ENCODE measurements at places on chromosomes 2 and 18.

DNA sequence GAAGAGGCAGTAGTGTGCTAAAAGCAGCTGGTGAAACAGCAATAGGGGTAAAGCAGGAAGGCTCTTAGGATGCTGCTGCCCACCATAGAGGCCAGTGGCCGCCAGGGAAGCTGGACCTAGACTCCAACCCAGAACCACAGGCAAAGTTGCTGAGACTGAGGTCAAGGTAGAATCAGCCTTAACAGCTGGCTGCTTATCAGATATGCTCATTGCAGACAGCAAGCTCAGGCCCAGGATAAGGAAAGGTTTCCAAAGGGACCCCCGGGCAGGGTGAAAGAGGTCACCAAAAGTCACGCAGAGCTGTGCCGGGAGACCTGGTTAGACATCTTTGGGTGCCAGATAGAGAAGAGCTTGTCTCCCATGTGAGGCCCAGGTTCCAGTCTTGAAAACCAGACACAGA lies 42.9 kb upstream of the EPG5 start:
- DNase-seq: no peak

GRCh38 chr2:65550246-65550645 lies 117.8 kb upstream of the SPRED2 start:
- DNase-seq: no peak

DNA sequence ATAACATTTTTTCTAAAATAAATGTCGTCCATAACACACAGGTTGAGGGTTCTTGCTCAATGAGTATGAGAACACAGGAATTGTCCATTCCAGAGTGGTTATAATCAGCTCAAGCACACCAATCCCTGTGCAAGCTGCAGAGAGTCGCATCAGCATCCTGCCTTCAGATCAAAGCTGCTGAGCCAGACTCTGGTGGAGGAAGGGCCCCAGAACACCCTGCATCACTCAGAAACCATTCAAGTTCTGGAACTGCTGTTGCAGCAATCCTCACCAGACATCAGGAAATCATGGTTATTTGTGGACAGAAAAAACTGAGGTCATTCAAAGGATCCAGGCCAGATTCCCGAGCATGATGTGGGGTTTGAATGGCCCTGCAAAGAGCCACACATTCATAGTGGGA lies 44.5 kb downstream of the DNER start:
- no peak for DNase-seq

GRCh38 chr2:12131975-12132374 lies 385.5 kb downstream of the LPIN1 start:
- no peak for DNase-seq

DNA sequence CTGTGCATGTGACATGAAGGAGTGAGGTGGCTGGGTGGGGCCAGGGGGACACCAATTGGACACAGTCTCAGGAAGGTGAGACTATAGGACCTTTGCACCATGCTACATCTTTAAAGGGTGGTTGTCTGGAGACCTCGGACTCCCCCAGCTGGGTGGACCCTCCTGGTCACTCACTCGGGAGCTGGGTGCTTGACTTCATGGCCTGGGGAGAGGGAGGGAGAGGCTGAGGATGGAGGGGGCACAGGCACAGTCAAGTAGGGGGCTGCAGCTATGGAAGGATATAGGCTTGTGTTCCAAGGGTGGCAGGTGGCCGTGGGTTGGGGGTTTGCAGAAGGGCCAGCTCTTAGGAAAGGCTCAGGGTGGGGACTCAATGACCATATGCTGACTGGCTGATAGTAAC lies 7.1 kb upstream of the CELF4 start:
- no peak for DNase-seq

- DNase-seq: no peak
Observed at GRCh38 chr18:21101172-21101571, 10.4 kb downstream of the ROCK1 start.

GRCh38 chr2:44286884-44287638 lies 11.8 kb downstream of the SLC3A1 start:
- no peak for DNase-seq

DNA sequence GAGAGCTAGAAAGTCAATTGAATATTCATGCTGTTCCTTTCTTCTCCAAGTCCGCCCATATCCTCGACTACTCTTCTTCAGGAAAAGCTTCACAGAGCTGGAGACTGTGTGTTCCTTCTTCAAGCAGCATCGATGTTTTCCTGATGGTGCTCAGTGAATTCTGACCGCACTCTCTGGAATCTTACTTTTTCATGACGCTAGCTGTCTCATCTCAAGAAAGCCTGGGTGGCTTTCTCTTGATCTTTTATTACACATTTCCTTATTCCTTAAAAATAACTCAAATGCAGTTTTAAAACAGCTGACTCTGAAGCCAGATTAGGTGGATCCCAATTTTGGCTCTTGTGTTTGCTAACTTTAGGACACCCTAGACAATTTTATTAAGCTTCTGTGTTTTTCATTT lies 1245.1 kb upstream of the LRRTM1 start:
- DNase-seq: no peak

DNA sequence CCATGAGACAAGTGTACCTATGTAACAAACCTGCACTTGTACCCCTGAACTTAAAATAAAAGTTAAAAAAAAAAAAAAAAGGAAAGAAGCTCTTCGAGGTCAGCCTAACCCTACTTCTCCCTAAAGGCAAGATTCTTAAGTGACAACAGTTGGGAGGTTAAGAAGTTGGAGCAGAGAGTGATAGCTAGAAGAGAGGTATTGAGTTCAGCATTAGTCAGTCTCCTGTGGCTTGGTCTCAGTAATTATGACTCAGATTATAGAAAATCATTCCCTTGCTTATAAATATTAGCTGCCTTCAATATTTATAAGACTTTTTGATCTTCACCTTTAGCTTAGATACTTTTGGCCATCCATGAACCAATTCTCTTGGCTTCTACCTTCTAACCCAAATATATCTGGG lies 926.8 kb upstream of the SLC39A10 start:
- no peak for DNase-seq

GRCh38 chr2:85541753-85542457 lies 2.9 kb downstream of the MAT2A start:
- DNase-seq: no peak

DNA sequence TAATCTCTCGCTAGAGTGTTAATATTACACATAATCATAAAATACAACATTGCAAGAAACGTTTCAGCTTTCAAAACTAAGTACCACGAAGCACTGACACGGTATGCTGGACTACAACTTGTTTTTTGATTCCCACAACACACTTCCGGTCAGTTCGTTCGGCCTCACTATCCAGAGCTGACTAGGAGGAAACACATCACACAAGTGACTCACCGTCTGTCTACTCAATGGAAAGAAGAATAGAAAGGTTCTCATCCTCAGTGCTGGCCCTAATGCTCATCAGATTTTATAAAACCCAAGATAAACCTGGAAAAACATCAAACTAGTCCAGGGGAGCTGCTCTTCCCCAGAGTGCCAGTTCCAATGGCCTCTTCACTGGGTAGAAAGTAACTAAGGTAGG lies 42.9 kb downstream of the ZNF385B start:
- DNase-seq: no peak

DNA sequence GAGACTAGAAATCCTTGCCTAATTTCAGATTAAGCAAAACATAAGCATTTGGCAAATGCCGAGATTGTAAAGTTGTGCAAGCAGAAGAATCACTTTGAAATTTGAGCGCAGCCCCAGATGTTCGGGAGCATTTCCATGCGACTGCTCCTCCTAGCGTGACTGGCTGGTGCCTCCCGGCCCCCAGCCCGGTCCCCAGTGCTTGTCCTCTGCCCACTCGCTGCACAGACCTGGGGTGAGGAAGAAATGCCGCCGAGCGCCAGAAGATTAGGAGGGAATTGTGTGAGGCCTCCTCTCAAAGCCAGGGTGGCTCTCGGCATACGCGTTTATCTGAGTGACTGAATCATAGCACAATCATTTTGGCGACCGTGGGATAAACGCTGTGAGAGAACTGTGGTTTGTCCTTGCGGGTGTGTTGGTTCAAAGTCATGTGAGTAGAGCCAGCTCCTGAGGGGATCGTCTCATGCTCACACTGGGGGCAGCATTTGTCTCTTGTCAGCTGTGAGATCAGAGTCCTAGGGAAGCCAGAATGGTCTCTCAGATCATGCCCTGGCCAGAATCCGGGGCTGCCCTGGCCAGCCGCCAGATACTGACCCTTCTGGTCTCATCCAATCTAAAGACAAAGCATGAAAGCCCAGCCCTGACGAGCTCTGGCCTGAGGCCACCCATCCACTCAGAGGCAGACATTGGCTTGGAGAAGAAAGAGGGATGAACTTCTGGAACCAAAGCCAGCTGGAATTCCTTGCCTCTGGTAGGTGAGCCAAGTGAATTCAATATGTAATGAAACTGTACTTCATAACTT lies 189.3 kb downstream of the SH3RF3 start:
- peak; percentile 76 for DNase-seq

- DNase-seq: no peak
Observed at GRCh38 chr2:219417374-219417773, 803 bp upstream of the DES start.

DNA sequence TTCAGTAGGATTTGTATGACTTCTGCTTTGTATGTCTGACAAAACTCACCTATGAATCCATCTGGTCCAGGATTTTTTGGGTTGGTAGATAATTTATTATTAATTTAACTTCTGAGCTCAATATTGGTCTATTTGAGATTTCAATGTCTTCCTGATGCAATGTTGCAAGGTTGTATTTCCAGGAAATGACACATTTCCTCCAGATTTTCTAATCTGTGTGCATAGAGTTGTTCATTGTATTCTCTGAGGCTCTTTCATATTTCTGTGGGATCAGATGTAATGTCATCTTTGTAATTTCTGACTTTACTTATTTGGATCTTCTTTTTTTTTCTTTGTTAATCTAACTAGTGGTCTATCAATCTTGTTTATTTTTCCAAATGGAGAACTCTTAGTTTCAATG lies 584.7 kb upstream of the SETBP1 start:
- no peak for DNase-seq

- no peak for DNase-seq
Observed at GRCh38 chr2:38374984-38375383, 2.1 kb downstream of the ATL2 start.

DNA sequence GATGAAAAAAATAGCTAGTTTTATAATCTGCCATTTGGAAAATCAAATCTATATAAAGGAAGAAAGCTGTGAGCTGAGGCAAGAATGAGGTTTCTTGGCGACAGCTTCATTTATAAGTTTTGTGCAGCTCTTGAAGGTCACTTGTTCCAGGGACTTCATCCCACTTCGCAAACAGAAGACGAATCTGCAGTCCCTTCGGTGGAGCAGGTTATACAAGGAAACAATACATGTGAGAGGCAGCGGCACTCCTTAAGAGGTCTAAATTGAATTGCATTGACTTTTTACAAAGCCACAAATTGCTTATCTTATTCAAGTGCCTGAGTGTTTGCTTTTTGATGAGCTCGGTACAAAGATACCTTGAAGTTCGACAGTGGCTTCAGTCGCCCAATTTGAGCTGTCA lies 72.2 kb downstream of the C1QL2 start:
- no peak for DNase-seq

GRCh38 chr18:986051-986450 lies 81.4 kb downstream of the ADCYAP1 start:
- no peak for DNase-seq

DNA sequence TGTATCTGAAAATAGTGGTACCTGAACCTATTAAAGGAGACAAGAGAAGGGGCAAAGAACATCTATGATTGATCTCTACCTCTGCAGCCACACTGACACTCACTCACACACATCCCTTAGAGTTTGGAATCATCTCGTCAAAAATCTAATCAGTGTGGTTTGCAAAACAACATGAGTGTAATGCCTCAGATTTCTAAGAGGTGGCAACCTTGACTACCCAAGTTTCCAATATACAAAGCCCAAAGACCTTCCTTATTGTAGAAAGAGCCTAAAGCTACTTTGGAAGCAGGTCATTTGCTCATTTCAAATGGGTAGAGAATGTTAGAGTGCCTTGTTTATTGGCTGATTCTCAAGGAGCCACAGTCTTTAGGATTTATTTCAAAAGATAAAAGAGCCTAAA lies 444.9 kb downstream of the ARHGAP15 start:
- DNase-seq: no peak

GRCh38 chr2:176565641-176566323 lies 296.5 kb downstream of the MTX2 start:
- DNase-seq: no peak

DNA sequence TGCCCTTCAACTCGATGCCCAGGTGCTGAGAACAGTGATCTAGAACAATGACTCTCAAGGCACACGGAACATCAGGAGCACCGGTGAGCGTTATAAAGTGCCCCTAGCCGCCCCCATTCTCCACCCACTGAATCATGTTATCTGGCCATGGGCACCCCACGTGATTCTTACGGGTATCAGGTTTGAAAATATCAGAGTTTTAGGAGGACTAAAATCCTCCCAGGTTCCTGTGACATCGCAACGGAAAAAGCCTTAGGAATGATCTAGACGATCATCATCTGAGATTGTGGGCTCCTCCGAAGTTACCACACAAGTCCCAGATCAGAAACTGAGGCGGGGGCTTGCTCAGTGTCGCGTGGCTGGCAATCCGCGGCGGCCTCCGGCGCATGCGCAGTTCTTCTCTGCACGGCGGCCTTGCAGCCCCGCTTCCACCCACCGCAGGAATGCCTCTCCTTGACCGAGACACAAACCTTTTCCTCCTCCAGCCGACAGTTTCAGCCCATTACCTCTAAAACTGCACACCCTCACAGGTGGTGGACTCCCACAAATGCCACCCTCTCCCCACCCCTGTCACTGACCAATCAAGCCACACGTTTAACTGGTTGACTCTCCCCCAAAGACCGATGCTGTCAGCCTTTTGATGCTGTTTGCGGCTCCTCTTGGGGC lies 5.8 kb upstream of the MRPL33 start:
- no peak for DNase-seq

DNA sequence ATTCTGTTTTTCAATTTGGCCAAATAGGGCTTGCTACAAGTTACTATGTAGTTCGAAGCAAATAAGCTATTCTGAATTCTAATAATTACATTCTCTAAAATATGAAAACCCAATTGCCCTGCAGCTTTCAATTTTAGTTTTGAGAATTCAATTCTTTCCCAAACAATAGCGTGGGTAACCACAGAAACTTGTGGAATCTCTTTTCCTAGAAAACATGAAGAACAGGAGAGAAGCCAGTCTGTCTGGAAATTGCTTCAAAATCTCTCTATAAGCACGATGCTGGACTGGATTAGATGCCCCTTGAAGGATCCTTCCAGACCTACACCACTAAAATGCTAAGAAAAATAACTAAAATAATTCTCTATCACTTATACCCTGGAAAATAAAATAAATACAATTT lies 115.0 kb downstream of the THADA start:
- DNase-seq: no peak
